ENCODE measurements at places on chromosomes 2 and 18. TPM values are rescaled to one million over a fixed set of nuclear protein-coding genes. Genes with fewer than 3 reads are reported as not detected.

DNA sequence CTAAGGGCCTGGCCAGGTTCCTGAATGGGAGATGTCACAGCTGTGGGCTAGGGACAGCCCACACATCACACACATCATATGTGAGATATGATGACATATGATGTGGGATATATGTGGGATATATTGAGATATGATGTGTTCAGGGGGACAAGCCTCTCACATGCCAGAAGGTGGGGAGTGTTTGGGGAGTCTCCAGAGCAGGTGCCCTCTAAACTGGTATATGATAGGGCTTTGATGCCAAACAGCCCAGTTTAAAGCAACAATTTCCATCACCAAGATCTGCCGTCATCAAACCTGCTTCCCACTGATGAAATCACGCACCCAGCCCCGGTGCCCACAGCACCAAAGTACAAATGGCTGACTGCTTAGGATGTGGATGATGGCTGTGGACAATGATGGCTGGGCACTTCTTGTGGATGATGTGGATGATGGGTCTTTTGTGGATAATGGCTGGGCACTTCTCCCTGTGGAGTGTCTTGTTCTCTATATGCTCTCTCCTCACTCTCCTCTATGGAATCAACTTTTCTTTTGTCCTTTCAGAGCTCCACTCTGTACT lies 50.9 kb downstream of the FBLN7 start:
- no peaks in the 10 kb centered on the region for H3K27me3 ChIP-seq
- H3K36me3 ChIP-seq = no peaks in the 10 kb centered on the region

GRCh38 chr2:240972201-240972600 lies 26.2 kb upstream of the SNED1 start:
- no peaks in the 10 kb centered on the region for H3K27me3 ChIP-seq
- H3K27ac ChIP-seq = no peak overlapping the region
- H3K4me1 ChIP-seq = no peaks in the 10 kb centered on the region
- no peak overlapping the region for H3K4me3 ChIP-seq
- no peaks in the 10 kb centered on the region for H3K36me3 ChIP-seq
- DNase-seq = no peak

DNA sequence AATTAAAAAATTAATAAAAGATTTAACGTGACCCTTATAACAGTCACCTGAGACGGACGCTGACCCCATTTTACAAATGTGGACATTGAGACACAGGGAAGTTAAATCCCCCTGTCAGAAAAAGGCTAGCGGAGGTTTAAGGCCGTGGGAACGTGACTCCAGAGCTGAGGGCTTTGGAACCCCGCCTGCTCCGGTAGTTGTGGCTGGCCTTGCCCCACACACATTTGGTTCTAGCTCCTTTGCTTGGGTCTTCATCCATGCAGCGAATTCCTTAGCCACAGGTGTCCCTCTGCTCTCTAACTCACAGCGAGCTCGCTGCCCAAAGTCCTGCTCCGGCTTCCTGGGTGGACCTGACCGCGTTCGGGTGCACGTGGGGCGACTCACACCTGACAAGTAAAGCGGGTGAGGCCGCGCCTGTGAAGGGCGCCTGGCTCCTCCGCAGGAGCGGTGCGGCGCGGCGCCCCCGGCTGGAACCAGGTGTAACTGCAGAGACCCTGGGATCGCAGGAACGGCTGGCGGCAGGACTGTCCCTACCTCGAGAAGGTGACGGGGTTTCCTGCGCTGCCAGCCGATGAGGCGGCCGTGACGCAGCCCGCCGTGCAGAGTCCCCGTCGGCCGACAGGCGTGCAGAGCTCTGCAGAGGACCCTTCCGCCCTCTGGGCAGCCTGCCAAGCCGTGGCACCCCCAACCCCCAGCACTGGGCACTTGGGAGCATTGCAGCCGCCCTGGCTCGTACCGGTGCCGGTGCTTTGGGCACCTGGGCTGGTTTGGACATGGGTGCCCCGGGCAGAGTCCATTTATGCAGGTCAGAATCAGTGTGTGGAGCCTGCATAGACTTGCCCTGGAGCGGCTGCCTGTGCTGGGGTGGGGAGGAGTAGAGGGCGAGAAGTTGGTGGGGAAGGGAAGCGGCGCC lies 2.4 kb upstream of the PROC start:
- H3K27me3 ChIP-seq = peaks cover 57% of the 10 kb centered on the region
- no peak overlapping the region for H3K27ac ChIP-seq
- peak; percentile 90 for DNase-seq
- peak overlapping the region; percentile 63 for H3K4me3 ChIP-seq

Gene SAG
- total RNA-seq = not detected

DNA sequence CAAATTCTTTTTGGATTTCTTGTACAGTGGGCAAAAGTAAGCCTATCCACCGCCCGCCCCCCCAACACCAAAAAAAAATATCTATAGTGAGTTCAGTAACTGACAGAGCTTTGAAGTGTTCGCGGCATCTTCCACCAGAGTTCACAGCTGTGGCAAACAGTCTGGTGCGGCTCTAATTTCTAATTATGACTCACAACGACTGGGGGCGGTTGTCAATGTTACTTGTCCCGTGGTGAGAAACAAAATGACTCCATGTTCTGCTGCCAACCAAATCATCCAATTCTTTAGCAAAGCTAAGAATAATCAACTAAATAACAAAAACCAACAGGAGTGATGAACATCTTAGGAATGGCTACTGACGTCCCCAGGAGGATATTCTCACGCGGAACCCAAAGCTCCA lies 392.5 kb upstream of the SALL3 start:
- no peak overlapping the region for H3K4me3 ChIP-seq
- H3K27ac ChIP-seq = no peak overlapping the region
- no peak for DNase-seq
- H3K4me1 ChIP-seq = peaks cover 26% of the 10 kb centered on the region
- no peaks in the 10 kb centered on the region for H3K27me3 ChIP-seq

Gene TACR1
- 0.23 TPM for total RNA-seq

Gene BMP10
- not detected for total RNA-seq

Gene LYPD6
- total RNA-seq = 4.8 TPM

Gene KCNE4
- not detected for total RNA-seq

Gene FLACC1
- total RNA-seq = 0.17 TPM

Measured in WTC11 (cell line).